ENCODE measurements at places on chromosomes 6 and 20.

- DNase-seq = no peak
Measured at GRCh38 chr20:19903168-19903811, 113.9 kb upstream of the NAA20 start.

- DNase-seq = no peak
Measured at GRCh38 chr6:35558571-35558970, 45.9 kb upstream of the TULP1 start.

DNA sequence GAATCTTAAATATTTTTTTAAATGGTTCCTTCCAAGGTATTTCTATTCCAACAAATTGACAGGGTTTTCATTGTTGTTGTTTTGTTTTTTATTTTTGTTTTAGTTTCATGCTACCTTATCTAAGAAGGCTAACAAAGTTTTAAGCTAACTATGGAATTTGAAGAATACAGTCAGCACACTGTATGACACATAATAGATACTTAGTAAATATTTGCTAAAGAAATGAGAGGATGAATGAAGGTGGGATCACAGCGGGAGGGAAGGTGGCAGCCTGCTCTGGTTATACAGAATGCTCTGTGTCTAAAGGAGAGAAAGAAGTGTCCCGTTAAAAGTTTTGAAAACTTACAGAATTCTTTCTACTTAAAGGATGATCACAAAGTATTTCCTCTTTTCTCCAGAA is 43.7 kb upstream of the DST start:
- no peak for DNase-seq

GRCh38 chr6:88870717-88871330 is 92.6 kb downstream of the RNGTT start:
- DNase-seq = peak; percentile 57

- DNase-seq = no peak
Measured at GRCh38 chr6:17472653-17473183, 79.3 kb downstream of the CAP2 start.

DNA sequence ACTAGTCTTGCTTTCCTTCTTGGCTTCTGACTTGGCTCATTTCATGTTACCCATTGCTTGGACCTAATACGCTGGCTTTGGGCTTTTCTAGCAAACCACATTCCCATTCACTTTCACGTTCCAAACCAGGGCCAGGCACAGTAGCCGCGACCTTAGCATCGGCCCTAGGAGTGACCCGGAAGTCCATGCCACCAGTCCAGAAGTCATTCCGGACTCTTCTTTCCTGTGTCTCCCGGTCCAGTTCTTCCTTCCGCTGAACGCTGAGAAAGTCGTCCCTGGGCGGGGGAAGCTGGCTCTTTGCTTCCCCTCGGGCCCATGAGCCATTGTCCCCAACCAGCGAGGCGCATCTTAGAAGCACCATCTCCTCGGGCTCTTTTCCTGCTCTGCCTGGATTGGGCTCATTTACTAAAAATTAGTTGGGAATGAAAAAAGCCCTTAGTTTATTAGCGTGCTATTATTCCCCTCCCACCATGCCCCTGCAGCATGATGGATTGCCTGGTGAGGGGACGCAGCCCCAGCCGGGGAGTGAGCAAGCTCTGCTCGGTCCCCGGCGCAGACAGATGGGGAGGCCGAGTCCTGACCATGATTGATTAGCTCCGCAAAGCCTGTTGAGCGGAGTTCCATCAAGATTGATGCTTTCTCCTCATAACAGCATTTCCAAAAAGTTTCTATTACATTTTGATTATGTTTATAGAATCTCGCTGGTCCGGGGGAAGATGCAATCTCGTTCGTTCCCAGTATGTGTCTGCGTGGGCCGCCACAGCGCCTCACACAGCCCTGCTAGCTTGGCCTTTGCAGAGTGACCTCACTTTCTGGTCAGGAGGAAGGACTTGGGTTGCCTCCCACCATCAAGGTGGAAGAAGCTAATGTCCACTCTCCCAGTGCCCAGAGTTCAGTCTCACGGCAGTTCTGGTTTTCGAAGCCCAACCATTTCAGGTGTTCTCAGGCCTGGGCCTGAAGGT is 115.1 kb upstream of the TOP1 start:
- no peak for DNase-seq

DNA sequence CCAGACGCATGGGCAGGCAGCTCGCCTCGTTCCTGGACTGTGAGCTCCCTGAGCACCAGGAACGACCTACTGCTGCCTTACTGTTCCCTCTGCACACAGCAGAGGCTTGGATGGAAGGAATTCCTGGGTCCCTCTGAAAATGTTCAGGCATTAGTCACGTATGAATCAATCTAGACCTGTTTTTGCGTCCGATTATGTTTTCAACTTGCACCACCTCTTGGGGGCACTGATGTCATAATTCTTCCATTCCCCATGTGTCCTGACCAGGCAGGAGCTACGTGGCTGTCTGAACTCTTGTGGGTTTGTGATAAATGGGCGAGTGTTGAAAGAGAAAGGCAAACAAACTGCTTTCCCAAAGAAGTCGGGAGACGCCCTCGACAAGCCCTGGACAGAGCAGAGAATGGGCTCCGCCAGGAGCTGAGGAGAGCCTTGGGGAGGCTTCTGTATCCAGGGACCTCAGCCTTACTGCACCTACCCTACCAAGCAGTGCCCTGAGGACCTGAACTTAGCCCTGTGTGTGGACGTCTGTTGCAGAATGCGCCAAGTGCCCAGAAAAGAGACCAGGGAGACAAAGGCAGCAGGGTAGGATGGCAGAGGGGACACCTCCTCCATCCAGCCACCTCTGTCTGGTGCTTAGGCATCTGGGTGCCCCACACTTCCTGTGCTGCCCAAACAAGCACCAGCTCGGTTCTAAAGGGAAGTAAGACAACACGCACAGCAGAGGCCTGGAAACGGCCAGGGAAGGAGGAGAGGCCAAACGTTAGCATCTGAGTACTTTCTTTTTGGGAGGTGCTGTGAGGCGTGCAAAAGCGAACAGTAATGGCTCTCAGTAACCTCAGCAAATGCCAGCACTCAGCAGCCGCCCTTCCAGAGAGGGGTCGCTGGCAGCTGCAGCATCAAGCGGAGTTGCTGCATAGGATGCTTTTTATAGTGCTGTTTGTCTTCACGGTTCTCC is 124.2 kb downstream of the LY86 start:
- DNase-seq = peak; percentile 64

DNA sequence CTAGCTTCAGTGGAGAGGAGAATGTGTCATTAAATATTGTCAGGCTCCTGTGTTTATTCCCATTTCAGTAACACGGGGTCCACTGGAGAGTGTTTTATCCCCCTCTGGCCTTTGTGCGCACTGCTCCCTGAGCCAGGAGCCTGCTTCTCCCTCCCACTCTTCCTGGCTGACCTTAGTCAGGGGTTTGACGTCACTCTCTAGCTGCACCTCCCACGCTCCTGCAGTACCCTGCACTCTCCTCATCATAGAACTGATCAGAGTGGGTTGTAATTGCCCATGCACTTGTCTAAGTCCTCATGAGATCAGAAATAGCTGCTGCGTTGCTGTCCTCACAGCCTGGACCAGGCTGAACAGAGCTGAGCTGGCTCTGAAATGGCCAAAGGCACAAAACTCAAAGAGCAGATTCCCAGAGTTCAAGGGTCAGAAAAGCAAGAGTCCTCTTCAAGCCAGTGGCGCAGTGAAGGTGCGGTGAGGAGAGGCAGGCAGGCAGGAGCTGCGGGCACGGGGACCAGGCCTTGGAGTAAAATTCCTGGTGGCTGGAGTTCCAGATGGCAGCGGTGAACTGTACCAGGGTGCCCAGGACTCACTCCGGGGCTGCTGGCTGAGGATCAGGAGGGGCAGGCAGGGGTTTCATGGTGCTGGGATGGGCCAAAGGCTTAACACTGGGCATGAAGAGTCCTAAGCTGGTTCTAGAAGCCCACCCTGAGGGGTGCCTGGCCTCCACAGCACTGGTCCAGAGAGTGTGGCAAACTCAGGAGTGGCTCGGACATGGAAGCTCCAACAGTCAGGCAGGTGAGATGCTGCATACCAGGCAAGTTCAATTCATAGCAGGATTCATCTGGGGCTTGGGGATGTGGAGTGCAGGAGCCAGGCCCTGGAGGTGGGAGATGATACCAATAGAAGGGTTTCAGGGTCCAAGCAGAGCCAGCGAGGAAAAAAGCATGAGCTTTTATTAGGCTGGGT is 170.9 kb downstream of the SCP2D1 start:
- no peak for DNase-seq

- DNase-seq = no peak
Measured at GRCh38 chr6:130611366-130611765, 215.8 kb upstream of the SMLR1 start.

DNA sequence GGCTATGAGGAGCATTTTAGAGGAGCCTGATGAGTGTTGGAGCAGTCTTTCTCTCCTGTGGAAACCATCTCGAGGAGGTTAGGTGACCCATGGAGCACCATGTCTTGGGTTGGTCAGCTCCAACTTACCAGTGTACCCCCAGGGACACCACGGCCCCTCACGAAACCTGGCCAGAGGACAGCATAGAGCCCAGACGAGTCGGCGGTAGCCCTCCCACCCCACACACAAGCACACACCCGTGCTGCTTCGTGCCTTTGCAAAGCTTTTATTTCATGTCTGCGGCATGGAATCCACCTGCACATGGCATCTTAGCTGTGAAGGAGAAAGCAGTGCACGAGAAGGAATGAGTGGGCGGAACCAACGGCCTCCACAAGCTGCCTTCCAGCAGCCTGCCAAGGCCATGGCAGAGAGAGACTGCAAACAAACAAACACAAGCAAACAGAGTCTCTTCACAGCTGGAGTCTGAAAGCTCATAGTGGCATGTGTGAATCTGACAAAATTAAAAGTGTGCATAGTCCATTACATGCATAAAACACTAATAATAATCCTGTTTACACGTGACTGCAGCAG is 53.6 kb downstream of the EZR start:
- DNase-seq = no peak

- peak; percentile 98 for DNase-seq
Measured at GRCh38 chr6:52517502-52518278, 59.2 kb downstream of the TRAM2 start.

DNA sequence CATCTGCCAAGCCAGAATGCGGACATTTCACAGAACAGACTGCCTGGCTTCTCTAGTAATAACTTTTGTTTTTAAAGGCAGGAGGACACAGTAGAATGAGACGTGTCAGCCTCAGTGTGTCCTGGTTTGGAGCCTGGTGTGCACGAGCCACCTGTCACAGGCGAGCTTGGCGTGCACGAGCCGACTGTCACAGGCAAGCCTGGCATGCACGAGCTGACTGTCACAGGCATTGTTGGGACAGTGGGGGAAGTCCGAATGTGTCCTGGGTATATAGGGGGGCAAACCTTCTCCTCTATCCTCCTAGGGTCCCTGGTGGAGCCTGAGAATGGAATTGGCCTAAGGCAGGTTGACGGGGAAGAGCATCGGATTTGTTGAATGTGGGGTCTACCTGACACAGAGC is 7.5 kb downstream of the KIF25 start:
- DNase-seq = no peak

DNA sequence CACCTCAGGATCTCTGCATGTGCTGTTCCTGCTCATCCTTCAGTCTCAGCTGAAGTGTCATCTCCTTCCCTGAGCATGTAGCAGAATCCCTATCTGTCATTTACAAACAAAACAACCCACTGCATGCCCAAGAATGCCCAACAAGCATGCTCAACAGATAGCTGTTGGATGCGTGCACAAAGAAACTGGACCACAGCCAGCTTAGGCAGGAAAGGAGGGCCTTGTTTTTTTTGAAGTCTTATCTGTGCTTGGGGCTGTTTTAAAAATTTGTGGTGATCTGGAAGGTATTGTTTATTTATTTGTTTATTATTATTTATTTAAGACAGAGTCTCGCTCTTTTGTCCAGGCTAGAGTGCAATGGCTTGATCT is 18.5 kb upstream of the SLC16A10 start:
- peak; percentile 10 for DNase-seq

DNA sequence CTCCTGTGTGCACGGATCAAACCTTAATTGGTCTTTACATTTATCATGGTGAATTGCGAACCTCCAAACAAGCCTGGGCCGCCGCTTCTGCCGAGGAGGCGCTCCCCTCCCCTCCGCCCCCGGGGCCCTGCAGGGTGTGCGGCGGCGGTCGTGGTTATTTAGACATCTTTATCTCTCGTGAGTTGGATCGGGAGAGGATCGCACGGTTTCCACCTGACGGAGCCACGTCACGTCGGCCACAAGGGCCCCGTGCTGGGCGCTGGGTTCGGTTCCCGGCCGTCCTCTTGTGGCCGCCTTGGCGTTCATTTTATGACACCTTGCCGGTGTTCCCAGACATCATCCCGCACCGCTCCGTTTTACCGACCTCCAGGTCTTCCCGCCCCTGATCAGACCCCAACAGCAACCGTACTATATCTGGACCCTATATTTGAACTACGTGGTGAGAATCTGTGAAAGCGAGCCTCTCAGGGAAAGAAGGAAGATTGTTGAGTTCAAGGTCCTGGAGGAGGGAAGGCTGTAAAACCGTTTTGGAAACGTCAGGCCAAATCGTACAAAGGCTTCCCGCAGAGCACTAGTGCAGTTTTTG is 1.3 kb upstream of the CNR1 start:
- no peak for DNase-seq

- DNase-seq = peak; percentile 91
Measured at GRCh38 chr6:85472744-85473143, 22.9 kb downstream of the NT5E start.

DNA sequence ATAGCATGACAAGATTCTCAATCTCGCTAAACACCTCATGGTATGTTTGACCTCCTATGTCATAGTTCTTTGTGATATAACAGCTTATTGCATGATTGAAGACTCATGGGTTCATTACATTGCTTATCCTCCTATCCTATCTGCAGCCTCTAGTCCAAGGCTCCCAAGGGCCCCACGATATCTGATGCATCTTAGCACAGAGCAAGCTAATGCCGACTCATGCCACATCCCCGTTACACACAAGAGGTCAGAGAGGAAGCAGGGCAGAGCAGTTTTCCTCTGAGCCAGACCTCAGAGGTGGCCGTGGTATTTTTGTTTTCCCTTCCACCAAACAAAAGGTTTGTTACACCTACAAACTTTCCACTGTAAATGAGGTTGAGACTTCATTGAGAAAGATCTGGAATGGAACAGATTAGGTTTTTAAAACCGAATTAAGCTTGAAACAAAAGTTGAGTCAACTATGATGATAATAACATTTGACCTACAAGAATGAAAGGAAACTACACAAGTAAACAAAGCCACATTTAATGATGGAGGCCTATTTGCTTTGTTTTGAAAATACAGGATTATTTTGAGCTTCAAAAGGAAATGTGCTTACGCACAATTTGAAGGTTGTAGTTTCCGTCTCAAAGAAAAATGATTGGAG is 133.9 kb upstream of the MYLIP start:
- DNase-seq = peak; percentile 16

GRCh38 chr6:152418551-152418950 is 218.6 kb downstream of the SYNE1 start:
- DNase-seq = no peak

DNA sequence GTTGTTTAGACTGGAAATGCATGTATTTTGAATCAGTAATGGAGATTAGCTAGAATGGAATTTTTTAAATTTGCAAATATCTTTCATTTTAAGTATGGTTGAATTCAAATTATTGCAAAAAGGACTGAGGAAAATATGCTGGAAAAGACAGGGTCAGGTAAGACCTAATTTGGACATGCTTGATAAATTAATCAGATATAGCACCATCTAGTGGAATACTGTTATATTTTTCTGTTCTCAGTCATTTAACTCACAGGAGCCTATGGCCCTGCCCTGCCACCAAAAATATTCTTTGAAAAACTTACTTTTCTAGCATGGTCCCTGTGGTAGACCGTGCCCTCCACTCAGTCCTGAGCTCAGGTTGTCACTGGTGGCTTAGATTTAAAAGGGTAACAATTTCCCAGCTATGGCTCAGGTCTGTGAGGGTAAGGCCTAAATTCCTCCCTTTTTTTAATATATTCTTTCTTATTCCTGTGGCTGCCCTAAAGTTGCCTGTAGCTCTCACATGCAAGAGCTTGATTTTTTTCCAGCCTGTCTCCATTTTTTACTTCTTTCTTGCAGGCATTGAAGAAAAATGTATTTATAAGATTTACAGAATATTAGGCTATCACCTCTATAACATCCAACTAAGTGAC is 25.3 kb upstream of the KIAA1586 start:
- peak; percentile 53 for DNase-seq

Measured in EL (cell line).